ENCODE measurements at places on chromosomes 11 and 22. TPM values are rescaled to one million over a fixed set of nuclear protein-coding genes. Genes with fewer than 3 reads are reported as not detected.

Gene ARHGAP20
- total RNA-seq = 0.11 TPM

Gene PHRF1
- total RNA-seq = 58.9 TPM

Gene SLC6A5
- total RNA-seq = not detected

Gene SLC29A2
- total RNA-seq = 11.2 TPM

Gene C11orf86
- total RNA-seq = not detected

Gene TMA7B
- 9.1 TPM for total RNA-seq

Gene MRPL11
- total RNA-seq = 53.9 TPM

Gene C11orf91
- 0.40 TPM for total RNA-seq

Gene TECTA
- total RNA-seq = 0.23 TPM

Gene MICAL2
- 36.9 TPM for total RNA-seq

Gene FOSL1
- 1.9 TPM for total RNA-seq

Gene C11orf97
- not detected for total RNA-seq

Gene H19
- total RNA-seq = not detected

Gene AIFM3
- total RNA-seq = 0.37 TPM

Gene OR2AT4
- not detected for total RNA-seq

Gene APOL2
- 85.0 TPM for total RNA-seq

Gene KCNJ1
- total RNA-seq = 0.14 TPM

Gene CASTOR1
- 27.5 TPM for total RNA-seq

Gene PHLDB1
- 3.3 TPM for total RNA-seq

Gene MS4A12
- not detected for total RNA-seq

Gene BTBD18
- not detected for total RNA-seq

Gene CCDC188
- not detected for total RNA-seq

Gene KDM4E
- total RNA-seq = not detected

Gene ACO2
- total RNA-seq = 73.7 TPM

Gene RFPL2
- total RNA-seq = not detected

Gene DUSP8
- total RNA-seq = 3.4 TPM

Gene MYOD1
- not detected for total RNA-seq

Gene CBX7
- total RNA-seq = 71.3 TPM

Gene CCDC90B
- total RNA-seq = 33.6 TPM

Gene TRIM6
- total RNA-seq = 1.5 TPM

Gene HTR3A
- total RNA-seq = not detected

Gene RFPL3
- total RNA-seq = not detected

Gene REXO2
- 49.7 TPM for total RNA-seq

Gene XKR3
- not detected for total RNA-seq

Gene CACNA1I
- 19.0 TPM for total RNA-seq

Gene B3GAT1
- total RNA-seq = 0.60 TPM

Gene COPB1
- total RNA-seq = 91.2 TPM

Gene GRM5
- total RNA-seq = not detected

Gene MYRF
- 3.4 TPM for total RNA-seq

Gene MYO7A
- total RNA-seq = 0.22 TPM

Measured in activated naive CD8-positive, alpha-beta T cell treated with anti-CD3 and anti-CD28 coated beads, Interleukin-2, amount 10 ng/mL, durations not matched to agents 7 days and 5 days (primary cell).